Myocyte (in vitro differentiated cells): ENCODE measurements at places on chromosomes 16 and 17.

- DNase-seq = no peak
These were observed 17.0 kb downstream of the SRCIN1 start for GRCh38 chr17:38588788-38589174.

DNA sequence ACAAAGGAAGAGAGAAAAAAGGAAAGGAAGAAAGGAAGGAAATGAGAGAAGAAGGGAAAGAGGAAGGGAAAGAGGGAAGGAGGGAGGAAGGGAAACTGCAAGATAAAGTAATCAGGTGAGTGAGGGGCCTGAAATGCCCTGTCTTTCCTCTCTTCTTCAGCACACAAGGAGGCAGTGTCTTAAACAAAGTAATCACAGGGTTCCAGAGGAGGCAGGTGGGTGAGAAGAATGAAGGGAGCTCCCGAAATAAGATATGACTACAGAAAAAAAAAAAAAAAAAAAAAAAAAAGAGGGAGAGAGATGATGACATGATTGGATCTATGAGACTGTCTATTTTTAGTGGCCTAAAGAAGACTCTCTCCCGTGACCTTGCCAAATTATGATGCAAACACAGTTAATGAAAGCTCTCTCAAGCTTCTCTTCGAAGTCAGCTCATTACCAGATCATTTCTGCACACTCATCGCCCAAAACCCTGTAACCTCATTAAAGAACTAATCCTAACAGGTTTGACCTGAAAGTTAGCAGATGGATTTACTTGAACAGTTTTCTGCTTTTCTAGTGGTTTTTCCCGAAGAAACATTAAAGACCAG lies 53.6 kb downstream of the CDH11 start:
- DNase-seq = peak; percentile 76

GRCh38 chr17:81285179-81285878 lies 9.8 kb downstream of the SLC38A10 start:
- no peak for DNase-seq

DNA sequence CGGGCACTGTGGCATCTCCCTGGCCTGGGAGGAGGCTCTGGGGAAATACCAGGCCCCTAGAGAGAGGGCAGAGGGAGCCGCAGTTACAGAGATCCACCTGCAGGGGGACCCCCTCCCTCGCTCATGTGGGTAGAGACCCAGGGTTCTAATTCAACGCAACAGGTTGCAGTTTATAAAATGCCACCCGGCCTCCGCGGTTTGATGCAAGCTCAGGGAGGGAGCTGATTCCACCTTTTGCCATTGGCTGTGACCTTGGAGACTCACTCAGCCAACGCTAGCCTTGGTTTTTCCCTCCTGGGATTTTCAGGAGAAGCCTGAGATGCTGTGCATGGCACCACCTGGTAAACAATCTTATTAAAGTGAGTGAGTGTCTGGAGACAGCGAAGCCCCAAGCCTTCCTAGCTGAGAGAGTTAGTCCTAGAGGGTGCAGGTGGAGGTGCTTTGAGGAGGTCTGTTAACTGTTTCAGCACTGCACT lies 12.1 kb downstream of the TTLL6 start:
- DNase-seq = peak; percentile 56

DNA sequence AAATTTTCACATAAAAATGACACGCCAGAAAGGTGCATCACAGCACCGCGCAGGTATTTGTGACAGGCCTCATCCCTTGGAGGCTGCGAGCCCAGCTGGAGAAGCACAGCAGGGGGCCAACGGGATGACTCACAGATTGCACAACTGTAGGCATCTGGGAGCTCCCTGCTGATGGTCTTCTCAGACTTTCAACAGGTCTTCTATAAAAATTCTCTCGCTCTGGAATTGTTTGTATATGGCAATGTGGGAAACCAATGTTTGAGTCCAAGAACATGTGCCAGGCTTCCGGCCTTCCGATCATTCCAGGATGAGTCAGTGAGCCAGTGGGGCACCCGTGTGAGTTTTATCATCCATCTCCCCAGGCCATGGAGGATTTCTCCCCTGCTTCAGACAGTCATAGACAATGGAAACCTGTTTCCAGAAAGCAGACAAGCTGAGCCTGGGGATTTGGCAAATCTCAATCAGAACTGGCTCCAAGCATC lies 24.1 kb upstream of the ADORA2B start:
- DNase-seq = peak; percentile 16

DNA sequence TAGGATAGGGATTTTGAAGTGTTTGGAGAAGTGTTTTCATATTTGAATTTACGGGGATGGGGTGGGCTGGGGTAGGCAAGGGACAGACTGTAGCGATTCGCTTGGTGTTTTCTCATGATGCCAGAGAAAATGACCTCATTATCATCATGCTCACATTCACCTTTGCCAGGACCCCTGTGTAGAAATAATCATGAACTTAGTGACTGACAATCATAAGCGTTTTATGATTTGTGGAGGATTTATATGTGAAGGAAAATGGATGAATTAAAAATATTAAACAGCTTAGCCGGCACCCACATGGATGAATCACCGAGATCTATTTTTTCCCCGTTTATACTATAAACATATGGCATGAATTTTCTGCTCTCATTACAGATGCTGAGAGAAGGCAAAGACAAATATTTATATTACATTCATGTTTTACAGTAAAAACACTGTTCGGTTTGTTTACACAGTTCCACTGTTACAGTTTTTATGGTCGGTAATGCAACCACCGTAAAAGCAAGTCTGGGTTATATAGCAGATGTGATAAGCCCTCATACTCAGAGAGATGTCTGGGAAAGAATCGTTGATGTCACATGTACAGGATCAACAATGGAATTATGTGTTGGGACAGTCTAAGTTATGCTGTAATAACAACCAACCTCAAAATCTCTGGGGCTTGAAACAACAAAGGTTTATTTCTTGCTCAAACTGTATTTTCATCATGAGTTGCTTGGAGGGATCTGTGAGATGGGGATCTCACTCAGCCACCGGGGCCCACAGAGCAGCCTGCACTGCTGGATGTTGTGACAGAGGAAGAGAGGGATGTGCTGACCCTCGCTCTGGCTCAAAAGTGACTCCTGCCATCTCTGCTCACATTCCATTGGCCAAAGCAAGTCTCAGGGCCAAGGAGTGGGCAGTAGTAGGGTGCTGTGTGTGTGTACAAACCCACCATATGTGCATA lies 85.1 kb downstream of the WWOX start:
- DNase-seq = no peak
